Germinal center (tissue), 1 donor: ENCODE measurements at places on chromosomes 2 and 18.

DNA sequence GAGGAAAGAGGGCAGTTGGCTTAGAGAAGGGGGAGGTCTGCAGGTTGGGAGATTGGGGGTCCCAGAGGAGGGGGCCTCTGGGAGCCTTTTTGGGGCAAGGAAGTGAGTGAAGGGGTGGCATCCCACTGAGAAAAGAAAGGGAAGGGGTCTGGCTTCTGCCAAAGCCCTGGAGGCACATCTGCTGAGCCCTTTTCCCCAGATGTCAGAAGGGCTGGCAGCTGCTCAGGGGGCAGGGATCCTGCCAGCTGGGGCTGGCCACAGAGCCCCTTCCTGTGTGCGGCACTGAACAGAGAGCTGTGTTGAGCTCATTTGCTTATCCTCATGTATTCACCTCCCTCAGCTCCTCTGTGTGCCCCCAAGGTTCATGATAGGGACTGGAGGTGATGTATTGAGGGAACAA is 54.5 kb downstream of the APOB start:
- DNase-seq, result no peak

DNA sequence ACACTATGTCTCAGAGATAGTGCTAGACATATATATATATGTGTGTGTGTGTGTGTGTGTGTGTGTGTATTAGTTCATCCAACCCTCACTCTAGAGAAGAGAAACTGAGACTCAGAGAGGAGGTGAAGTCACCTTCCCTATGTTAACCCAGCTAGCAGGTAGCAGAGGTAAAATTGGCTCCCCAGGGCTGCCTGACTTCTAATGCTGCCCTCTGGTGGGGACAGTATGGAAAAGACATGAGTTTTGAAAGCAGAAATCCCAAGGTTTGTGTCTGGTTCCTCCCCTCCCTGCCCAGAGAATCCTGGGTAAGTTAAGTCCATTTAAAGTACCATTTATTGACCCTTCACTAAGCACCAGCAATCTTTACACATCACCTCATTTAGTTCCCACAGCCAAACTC is 137.7 kb downstream of the THNSL2 start:
- DNase-seq, result peak; percentile 36

- no peak for DNase-seq
These were observed 1207.8 kb upstream of the FAM98A start for GRCh38 chr2:34806891-34807290.

- DNase-seq, result peak; percentile 74
These were observed at the start of gene HMSD for GRCh38 chr18:63949068-63949737. Gene HMSD (plus strand): TSS chr18:63949301. CDS start chr18:63953456, 4,155 bp downstream.

- no peak for DNase-seq
These were observed 639.9 kb downstream of the DCC start for GRCh38 chr18:52979892-52980291.

DNA sequence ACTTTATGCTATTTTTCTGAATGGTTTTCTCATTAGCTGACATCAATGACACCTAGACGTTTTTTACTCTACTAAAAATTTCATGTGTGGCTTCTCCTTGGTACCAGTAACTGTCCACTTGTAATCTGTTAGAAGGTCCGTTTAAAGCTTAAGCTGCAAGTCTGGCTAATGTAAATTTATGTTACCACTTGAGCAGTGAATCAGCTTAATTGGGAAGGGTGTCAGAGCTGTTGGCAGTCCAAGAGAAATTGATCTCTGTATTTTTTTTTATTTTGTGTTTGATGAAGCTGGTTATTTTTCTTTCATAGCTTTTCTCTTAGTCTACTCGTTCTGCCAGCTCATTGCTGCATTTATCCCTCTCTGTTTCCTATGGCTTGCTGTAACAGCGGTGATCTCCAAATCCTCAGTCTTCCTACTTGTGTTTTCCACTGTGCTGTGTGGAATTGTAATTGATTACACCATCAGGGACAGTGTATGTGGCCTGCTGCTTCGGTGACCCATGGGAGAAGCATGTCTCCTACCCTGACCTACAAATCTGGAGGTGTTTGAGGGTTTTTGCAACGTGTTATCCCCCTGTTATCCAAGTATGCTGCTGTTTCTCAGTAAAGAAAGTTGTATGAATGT is 724.2 kb upstream of the REG3G start:
- DNase-seq, result no peak

GRCh38 chr2:7674606-7675005 is 757.4 kb downstream of the RNF144A start:
- no peak for DNase-seq

DNA sequence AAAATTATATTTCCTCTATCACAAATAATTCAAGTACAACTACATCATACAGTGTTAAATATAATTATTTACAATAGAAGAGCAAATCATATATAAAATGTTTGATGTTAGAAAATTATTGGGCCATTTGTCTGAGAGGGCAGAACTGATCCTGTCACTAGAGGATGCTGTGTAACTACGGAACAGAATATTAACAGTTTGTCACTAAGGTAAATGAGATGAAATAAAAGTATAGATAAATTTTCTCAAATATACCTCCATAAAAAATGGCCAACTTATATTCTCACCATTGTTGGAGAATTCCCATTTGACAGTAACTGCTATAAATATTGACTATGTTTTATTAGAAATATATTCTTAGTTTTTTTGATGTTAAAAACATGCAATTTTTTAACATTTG is 1067.4 kb upstream of the DDX18 start:
- DNase-seq, result no peak

DNA sequence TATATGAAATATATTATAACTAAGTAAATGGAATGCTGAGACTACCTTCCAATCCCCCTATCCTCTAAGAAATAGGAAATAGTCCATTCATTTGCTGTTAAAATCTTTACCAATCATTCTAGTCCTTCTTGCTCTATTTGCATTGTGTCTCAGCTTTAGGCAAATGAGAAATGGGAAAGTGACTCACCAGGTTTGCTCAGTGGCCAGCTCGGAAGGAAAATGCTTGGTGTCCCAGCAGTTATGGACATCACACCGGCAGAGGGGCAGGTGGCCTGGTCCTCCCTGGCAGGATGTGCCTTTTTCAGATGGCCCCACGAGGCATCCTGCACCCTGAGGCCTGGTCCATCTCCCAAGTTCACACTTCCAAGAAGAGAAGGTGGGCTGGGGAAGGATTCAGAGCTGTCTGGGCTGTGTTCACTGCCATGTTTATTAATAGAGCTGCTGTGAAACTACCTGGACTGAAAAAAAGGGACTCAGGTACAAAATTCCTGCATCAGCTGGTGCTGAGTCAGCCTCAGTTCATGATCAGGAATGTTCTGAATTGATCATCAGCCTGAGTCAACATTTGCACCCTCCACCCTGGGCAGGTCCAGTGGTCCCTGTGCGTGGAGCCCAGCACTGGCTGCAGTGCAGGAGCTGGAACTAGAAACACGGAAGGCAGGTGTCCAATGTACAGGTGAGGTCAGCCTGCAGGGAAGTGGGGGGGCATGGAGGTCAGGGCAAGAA is 60.1 kb upstream of the ARL4C start:
- DNase-seq, result no peak

GRCh38 chr2:209334188-209335017 is 89.4 kb upstream of the MAP2 start:
- DNase-seq, result peak; percentile 12

- DNase-seq, result peak; percentile 47
These were observed 43.2 kb downstream of the CYB5A start for GRCh38 chr18:74248595-74248994.

- no peak for DNase-seq
These were observed 111.8 kb upstream of the CNTNAP5 start for GRCh38 chr2:123913143-123913735.

GRCh38 chr2:127107622-127107999 is 657 bp upstream of the BIN1 start:
- no peak for DNase-seq

DNA sequence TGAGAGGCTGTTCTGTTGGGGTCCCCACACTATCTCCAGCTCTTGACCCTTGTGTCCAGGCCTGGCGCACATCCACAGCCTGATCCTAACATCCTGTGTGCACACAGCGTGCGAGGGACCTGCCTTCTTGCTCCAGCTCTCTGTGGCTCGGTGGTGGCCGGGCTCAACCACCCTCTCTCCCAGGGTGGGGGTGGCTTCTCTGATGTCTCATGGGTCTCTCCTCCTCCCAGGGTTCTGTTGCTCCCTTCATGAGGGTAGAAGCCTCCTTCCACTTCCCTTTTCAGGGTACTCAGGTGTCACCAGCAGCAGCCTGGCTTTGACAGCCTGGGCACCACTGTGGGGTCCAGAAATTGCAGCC is 196.9 kb upstream of the RAB6C start:
- no peak for DNase-seq

GRCh38 chr2:198756166-198756565 is 701.6 kb downstream of the SATB2 start:
- no peak for DNase-seq

DNA sequence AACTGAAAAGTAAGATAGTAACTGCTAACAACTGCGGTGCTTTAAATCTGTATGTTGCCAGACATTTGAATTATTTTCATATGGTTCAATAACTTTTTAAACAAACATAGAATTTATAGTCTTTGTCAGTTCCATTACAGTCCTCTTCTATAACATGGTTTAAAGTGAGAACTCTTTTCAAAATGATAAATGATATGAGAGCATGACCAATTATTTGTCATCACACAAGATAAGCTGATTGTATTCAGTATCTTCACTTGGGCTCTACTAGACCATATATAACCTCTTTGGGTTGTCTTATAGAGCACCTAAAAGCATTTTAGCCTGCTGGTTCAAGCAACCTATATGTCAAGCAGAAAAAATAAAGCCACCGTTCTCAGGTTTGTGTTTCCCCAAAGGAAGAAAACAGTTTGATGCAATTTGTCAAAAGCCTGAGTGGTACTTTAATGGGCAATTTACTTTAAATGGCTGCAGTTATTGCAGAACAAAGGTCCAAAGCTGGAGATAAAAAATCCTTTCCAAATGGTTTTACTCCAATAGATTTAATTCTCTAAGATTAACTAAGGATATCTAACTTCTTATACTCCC is 298.4 kb downstream of the FSIP2 start:
- no peak for DNase-seq

- DNase-seq, result no peak
These were observed 1548.1 kb upstream of the ZEB2 start for GRCh38 chr2:146068051-146068450.

DNA sequence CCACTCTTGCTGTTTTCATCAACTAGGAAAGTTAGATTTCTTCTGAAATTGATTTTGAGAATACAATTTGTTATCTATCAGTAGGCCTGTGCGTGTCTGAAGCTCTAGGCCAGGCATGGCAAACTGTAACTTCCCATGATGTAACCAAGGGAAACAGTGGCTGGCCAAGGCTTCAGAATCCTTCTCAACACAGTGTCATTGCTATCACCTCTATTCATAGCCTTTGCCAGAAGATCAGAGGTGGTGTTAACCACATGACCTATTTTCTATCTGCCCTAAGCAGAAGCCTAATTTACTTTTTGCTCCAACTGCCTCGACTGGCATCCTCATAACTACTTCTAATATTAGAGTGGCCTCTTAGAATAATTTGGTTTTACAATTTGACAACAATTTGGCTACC is 2.5 kb downstream of the ITGB6 start:
- no peak for DNase-seq

- no peak for DNase-seq
These were observed 263.7 kb downstream of the TGIF1 start for GRCh38 chr18:3713708-3714107.
